ENCODE measurements at places on chromosomes 11 and 22. TPM values are rescaled to one million over a fixed set of nuclear protein-coding genes. Genes with fewer than 3 reads are reported as not detected.

GRCh38 chr22:46969491-46969890 is 207.0 kb downstream of the TBC1D22A start:
- DNase-seq, result no peak

The RTL10 gene
- 5.6 TPM for total RNA-seq

The GAL3ST3 gene
- total RNA-seq, result 1.3 TPM

The FAT3 gene
- 1.9 TPM for total RNA-seq

The VSTM5 gene
- 0.10 TPM for total RNA-seq

GRCh38 chr11:128745311-128746136 is 51.7 kb downstream of the FLI1 start:
- DNase-seq, result no peak

GRCh38 chr11:116773203-116774097 is 663 bp upstream of the BUD13 start:
- no peak for DNase-seq

DNA sequence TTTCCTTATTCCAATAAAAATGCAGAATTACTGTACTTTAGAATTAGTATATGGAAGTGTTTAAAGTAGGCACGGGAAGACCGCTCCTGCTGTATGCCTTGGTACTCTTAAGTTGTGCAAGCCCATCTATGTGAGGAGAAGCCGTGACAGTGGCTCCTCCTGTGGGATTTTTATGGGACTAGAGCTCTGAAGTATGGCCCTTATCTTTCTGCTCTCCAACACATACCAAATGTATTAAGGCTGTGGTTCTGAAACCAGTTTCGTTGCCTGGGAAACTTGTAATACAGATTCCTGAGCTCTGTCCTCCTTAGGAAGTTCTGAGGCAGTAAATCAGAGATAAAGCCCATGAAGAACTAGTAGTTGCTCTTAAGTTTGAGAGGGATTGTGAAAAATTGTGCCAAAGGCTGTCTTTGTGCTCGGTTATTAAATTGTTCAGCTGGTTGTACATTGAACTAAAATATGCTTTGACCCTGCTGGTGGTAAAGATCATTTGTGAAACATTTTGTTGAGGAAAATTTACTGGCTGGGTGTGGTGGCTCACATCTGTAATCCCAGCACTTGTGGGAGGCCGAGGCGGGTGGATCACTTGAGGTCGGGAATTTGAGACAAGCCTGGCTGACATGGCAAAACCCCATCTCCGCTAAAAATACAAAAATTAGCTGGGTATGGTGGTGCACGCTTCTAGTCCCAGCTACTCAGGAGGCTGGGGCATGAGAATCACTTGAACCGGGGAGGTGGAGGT is 29.3 kb downstream of the RTN3 start:
- DNase-seq, result no peak

DNA sequence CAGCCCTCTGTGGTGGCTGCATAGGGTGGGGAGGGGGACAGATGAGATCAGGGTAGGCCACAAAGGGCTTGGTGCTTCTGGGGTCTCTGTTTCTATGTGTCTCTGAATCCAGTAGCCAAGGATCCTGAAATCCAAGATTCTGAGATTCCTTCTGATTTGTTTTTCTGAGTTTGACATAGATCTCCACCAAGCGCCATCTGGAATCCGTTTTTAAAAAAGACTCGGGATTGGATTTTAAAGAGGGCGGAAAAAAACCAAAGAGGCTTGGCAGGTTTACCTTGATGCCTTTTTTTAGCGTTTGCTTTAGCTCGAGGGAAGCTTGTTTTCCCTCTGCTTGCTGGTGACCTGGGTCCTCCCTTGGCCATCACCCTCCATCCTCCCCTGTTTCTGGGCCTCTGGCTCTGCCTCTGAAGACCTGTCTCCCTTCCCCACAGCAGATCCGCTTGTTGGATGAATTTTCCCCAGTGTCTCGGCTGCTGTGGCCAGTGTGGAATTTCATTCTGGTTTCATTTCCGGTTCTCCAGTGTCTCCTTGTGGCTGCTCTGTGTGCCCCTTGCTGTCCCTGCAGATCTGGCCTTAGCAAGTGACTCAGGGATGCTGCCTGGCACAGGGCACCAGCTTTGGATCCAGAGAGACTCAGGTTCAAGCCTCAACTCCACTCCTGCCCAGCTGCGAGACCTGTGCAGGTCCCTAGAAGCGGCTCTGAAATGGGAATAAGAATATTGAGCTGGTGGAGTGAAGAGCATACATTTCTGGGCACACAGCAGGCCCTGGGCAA is 15.1 kb downstream of the SYNGR1 start:
- DNase-seq, result no peak

GRCh38 chr11:119509282-119509841 is 86.4 kb upstream of the THY1 start:
- no peak for DNase-seq

- DNase-seq, result peak; percentile 32
Observed at GRCh38 chr11:112864672-112865071, 96.5 kb upstream of the NCAM1 start.

The LRRC10B gene
- total RNA-seq, result 0.25 TPM

The MMP12 gene
- total RNA-seq, result not detected

The TMEM191B gene
- total RNA-seq, result not detected

- DNase-seq, result no peak
Observed at GRCh38 chr11:63146581-63146980, 2.6 kb upstream of the SLC22A24 start.

The TMA7B gene
- total RNA-seq, result 0.24 TPM

- DNase-seq, result no peak
Observed at GRCh38 chr11:131980888-131981668, 610.7 kb downstream of the NTM start.

GRCh38 chr11:14249121-14249963 is 109.6 kb downstream of the RRAS2 start:
- DNase-seq, result peak; percentile 52

The IL18 gene
- total RNA-seq, result 2.0 TPM

- DNase-seq, result peak; percentile 92
Observed at GRCh38 chr22:20298803-20299745, 20.8 kb downstream of the DGCR6L start.

GRCh38 chr11:19769820-19770219 is 57.2 kb downstream of the NAV2 start:
- DNase-seq, result no peak

- DNase-seq, result peak; percentile 79
Observed at GRCh38 chr11:11973361-11973800, 35.0 kb downstream of the DKK3 start.

The ADM gene
- 13.8 TPM for total RNA-seq

DNA sequence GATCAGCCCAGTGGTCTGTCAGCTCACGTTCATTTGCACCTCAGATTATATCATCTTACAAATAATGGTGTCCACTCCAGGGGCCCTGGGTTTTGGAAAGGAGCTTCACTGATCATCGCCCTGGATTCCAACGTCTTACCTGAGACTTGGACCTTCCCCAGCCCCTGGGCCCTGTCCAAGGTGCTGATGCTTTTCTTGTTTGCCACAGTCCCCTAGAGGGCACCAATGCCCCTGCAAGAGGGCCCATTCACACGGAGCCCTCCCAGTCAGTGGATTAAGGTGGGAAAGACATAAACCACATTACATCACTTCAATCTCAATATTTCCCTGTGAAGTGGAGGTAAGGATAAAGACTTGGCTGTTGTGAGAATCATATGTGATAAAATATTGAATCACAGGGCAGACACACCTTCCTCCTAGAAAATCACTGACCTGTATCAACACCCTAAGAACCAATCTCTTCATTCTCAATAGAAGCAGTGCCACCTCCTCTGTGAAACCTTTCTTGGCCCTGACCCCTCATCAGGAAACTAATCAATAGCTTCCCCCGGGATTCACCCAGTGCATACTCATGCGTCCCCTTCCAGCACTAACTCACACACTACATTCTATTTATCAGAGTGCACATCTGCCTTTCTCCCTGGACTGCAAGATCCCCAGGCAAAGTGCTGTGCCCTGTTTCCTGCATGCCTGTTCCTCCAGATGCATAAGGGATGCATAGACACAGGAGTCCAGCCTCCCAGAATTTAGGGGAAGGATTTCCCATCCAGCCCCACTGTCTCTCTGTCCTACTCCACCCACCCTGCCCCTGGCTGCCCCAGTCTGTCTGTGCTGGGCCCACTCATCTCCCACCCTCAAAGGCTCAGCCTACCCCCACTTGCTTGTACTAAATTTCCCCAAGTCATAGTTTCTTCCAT is 167.0 kb downstream of the BUD13 start:
- DNase-seq, result peak; percentile 29

DNA sequence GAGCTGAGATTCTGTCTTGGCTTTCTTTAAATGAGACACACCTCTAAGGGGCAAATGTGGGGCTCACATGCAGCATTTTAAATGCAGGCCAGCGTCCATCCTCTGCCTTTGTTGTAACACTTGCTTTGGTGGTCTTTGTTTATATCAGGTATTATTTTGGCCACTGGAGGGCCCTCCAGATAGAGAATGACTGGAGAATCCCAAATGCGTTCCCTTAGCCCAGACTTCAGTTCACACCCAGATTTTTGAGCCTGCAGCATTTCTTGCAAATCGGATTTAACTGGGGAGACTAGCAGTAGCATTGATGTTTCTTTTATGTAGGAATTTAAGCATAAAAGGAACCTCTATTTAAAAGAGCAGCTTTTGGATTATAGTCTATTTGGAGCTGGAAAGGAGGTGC is 200.2 kb upstream of the SORL1-AS1 start:
- DNase-seq, result no peak
